ENCODE measurements at places on chromosomes 4 and X.

DNA sequence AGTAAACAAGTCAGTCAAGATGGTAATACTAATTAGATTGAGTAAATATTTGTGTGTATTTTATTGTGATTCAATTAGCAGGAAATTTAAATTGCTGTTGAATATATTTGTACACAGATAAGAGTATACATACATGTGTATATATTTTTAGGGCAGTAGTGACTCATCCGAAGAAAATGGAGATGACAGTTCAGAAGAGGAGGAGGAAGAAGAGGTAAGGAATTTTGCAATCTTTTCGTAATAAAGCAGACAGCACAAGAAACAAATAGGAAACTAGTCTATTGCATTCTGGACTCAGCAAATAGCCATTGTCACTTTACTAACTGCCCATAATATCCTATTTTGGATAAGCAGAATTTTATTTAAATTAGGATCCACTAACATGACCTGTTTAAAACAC lies 6.6 kb downstream of the IBSP start:
- DNase-seq: no peak

DNA sequence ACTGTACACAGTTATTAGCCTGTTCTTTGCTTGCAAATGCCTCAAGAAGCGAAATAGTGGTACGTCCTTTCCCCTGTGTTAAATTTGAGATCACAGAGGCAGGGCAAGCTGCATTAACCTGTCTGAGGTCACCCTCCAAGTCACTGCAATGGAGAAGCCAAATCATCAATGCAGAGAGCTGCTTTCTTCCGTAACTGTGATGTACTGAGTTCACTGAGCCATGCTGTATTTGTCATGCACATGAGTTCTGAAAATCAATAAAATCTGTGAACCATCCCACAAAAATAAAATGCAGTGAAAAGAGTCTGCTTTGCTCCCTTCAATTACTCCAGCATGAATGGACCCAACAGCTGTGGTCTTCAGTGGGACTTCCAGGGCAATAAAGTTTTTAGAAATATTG lies 393.5 kb downstream of the KCNIP4 start:
- DNase-seq: no peak

DNA sequence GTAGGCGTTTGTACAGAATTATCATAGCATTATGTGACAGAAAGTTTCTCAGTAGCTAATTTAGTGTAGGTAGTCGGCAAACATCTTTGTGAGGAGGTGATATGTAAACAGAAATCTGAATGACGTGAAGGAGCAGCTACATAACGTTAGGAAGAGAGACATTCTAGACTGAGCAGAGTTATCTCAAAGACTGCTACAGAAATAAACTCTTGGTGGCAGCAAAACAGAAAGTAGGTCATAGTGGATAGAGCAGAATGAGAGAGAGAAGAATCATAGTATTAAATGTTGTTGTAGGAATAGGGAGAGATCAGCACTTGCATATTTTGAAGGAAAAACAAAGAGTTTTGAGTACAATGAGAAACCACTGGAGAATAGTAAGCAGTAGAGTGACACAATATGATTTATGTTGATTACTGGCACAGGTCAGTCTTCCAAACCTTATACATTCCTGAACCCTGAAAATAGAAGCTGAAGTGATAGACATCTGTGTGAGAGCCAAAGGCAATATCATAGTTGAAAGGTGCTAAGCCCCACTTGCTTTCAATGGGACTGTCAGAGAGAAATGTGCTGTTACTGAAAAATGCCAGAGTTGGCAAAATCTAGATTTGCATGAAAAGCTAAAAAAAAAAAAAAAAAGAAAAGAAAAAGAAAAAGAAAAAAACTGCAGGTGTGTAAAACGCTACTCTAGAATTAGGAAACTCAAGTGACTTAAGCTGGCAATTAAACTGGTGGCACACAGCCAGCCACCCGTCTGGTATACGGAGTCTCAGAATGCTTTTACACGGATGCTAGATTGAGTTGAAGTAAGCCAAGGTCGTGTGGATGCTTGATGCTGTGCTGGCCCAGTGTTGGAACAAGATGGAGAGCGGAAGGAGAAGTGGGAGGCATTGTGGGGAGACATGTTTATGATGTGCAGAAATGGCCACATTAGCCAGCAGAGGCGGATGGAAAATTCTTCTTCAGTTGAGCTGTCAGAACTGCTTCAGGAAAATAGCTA lies 750.2 kb upstream of the HS3ST1 start:
- no peak for DNase-seq

DNA sequence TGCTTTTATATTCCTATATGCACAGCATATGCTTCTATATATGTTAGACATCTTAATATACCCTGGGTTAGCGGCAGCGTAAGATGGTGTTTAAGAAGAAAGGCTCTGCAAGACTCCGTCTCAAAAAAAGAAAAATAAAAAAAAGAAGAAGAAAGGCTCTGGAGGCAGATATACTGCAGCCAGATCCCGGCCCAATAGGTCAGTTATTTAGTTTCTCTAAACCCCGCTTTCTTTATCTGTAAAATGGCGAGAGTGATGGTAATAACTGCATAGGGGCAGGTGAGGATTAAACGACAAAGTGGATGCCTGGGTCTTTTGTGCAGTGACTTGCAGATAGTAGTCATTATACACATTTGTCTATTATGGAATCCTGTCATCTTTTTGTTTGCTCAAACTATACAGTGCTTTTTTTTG lies 115.2 kb downstream of the NAA11 start:
- DNase-seq: no peak

- DNase-seq: no peak
Observed at GRCh38 chr4:54104907-54105306, 4.9 kb downstream of the GSX2 start.

GRCh38 chr4:3211866-3212265 lies 37.1 kb upstream of the MSANTD1 start:
- no peak for DNase-seq

Data from activated CD4-positive, alpha-beta T cell treated with anti-CD3 and anti-CD28 coated beads, Interleukin-2, amount 10 ng/mL, durations not matched to agents 24 days and 14 days (primary cell).